Natural killer cell (primary cell): ENCODE measurements at places on chromosomes 7 and 10.

DNA sequence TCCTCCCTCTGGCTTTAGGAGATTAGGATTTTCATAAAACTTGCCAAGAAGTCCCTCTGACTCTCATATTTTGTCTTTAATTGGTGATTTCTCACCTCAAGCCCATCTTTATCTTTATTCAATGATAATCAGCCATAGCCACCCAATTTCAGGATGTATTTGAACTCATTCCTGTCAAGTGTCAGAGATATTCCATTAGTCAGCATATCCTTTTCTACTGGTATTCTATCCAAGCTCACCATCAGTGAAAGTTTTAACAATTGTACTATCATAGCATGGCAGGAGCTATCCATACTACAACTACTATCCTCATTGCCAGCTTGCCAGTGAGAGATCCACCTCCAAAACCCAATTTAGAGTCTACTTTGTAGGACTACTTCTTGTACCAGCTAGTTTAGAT, 114.6 kb downstream of the GNAI1 start:
- no peak for DNase-seq

- DNase-seq = no peak
Observed at GRCh38 chr10:43350156-43350555, 21.3 kb upstream of the FXYD4 start.

DNA sequence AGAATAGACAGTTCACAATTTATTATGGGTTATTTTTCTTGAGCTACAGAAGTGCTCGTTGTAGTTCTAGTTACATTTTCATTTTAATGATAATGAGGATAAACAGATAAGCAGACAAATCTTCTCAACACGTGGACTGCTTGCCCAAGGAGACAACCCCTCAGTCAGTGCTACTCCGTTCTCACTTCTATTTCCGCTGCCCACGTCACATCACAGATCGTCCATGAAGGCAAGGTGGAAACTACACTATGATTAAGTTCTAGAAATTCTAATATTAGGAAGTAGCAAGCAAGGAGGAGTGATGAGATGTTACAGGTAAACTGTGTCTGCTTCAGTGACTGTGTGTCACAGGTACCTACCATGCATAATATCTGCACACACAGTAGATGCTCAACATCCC, 210.5 kb downstream of the CHCHD3 start:
- DNase-seq = no peak

GRCh38 chr10:95588025-95588424, 26.9 kb upstream of the SORBS1 start:
- no peak for DNase-seq

DNA sequence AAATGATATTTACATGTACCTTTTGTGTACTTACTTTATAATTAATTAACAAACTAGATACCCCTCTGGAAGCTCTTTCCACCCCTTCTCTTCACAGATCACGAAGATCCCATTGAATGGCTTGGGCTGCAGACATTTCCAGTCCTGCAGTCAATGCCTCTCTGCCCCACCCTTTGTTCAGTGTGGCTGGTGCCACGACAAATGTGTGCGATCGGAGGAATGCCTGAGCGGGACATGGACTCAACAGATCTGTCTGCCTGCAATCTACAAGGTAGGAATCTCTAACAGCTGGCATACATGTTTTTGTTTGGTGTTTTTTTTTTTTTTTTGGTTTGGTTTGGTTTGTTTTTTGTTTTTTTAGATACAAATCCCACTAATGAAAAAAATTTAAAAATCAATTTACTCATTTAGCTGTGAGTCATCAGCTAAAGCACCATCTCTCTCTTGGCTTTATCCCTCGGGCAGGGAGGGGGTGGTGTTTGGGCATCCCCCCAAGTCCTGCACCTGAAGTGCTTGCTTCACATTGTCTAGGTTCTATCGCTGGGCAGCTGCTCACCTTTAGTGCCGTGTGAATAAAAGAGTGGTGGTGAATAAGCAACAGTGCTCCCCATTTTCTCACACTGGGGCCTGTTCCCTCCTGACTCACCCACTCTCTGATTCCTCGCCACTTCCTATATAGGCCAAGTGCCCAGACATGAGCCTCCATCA, 68.9 kb downstream of the MET start:
- no peak for DNase-seq
